Right hindlimb (tissue), 1 donor: ENCODE measurements at places on chromosomes 7 and 10.

DNA sequence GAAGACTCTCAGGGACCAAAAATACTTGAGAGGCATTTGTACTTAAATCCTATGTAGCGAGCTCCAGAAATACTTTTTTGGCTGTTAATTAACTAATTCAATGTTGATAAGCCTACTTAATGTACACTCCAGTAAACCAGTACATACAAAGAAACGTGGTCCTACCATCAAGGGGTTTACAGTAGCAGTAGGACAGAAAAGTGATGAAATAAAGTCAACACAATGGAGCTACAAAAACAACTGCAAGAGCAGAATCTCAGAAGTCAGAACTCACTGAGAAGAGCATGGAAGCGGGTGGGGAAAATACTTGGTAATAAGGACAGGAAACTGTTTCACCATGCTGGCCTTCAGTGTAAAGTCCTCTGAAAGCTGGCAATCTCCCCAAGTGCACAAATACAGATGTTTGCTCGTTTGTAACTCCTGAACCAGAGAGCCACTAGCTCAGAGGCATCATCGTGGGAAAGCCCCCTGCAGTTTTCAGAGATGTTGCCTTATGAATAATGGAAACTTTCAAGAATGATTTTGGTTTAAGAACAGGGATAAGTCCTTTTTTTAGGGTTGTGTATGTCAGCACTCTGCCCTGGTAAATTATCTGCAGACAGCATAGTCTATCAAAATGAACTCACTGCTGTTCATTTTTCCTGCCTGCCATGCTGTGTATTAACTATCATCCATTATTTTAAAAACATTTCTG, 233.2 kb downstream of the SORCS1 start:
- DNase-seq, result no peak

DNA sequence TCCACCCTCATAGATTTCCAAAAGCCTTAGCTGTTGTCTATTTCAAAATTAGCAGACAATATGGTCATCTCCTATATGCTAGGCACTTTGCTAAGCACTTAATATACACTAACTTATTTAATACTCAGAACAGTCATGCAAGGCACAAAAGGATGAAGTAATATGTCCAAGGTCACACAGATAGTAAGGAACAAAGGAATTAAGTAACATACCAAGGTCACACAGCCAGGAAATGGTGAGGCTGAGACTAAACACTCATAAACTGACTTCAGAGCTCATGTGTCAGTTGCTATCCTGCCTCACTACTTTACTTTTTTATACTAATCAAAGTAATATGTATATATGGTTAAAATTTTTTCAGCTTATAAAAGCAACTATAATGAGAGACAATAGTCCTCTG, 23.6 kb upstream of the HIBADH start:
- DNase-seq, result no peak

DNA sequence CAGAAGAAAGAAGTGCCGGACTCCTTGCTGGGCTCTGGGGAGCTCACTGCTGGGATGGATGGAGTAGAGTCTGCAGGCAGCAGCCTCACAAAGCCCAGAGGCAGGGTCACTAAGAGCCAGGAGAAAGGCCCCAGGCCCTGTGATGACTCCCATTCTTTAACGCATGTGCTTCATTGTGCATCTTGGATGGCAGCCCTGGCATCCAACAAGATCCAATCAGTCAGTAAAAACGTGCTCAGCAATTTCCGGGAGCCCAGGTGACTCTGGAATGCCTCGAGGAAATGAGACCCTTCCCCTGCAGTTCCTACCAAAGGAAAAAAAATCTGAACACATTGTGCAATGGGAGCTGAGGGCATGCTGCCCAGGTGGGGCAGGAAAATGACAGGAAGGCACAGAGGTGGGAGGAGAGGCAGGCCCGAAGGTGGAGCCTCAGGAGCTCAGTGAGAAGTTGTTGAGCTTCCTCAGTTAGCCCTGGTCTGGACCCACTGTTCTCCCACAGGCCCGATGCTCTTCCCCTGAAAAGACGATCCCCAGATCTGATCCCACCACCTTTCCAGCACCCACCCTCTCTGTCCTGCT, 60.7 kb upstream of the TMEM72 start:
- no peak for DNase-seq

GRCh38 chr10:12710594-12711349, 290.7 kb downstream of the CCDC3 start:
- DNase-seq, result peak; percentile 82

- no peak for DNase-seq
Measured at GRCh38 chr7:8109196-8110022, 140.8 kb downstream of the GLCCI1 start.

- no peak for DNase-seq
Measured at GRCh38 chr7:89770161-89770560, 384.1 kb upstream of the STEAP1 start.

- DNase-seq, result peak; percentile 39
Measured at GRCh38 chr10:29522061-29522855, 112.5 kb downstream of the SVIL start.
